ENCODE measurements at places on chromosomes 12 and 14.
A peak's percentile ranks its signal among the peaks of the same experiment; 100 is the strongest.

DNA sequence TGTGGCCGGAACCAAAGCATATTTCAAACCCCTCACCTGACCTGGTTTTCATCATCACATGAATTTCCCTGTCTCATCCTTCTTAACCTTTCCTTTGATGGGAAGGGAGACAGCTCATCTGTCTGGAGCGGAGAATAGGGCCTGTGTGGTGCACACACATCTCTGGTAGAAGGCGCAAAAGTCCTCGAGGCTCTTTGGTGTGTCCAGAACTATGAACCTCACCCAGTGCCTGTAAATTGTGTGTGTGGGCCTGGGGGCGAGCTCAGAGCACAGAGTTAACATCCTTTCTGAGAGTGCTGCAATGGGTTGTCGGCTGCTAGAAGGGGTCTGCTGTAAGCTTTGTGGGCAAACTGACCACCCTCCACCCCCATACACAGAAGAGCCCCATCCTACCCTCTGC lies 749 bp downstream of the GALNT6 start:
- DNase-seq = peak; percentile 20

- no peak for DNase-seq
Measured at GRCh38 chr12:25884920-25885234, 73.6 kb upstream of the RASSF8 start.

GRCh38 chr14:86852530-86852929 lies 1140.5 kb downstream of the GALC start:
- DNase-seq = no peak

- DNase-seq = no peak
Measured at GRCh38 chr14:101284711-101285110, 276.6 kb upstream of the DIO3 start.

DNA sequence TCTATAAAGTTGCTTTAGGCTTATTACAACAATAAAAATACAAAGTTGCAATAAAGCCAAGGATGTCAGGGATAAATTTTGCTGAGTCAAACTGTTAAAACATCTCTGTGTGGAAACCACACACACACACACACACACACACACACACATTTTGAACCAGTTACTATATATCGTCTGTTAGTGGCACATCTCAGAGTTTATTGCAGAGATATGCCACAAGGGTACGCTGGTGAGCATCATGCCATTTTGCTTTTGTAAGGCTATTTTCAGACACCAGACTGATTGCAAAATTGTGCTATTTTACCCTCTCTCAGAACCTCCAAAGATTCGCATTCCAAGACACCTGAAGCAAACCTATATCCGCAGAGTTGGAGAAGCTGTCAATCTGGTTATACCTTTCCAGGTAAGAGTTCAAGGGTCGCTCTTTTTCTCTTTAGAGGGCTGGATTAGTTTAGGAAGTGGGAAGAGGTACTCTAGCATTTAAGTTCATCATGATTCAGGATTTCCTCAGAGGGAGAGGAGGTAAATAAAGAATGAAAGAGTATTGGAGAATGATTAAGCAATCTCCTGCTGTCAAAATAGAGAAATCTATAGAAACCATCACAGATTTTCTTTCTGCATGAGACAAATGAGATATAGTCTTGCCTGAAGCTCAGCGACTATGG lies 27.3 kb upstream of the CHPT1 start:
- DNase-seq = no peak

DNA sequence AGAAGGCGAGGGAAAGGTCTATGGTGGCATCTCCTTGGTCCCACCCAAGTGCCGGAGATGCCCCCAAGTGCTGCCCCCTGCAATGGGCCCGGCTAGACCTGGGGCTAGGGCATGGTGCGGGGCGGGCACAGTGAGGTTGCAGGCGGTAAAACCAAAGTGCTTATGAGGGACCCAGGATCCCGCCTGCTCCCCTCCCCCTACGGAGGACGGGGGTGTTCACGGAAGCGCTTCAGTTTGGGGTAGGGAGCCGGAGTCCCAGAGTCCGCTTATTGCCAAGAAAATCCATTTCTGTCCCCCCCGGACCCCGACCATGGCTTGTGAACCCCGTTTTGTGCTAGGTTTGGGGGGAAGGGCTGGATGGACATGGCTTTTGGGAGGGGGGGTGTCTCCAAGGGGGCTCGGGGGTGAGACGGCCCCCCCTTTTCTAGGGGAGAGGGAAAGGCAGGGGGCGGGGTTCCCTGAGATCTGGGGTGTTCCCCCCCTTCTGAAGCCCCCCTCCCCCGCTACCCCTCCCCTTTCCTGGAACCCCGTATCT lies 5.4 kb upstream of the GPR84 start:
- DNase-seq = no peak

GRCh38 chr12:19932413-19932812 lies 435.9 kb upstream of the PDE3A start:
- no peak for DNase-seq

DNA sequence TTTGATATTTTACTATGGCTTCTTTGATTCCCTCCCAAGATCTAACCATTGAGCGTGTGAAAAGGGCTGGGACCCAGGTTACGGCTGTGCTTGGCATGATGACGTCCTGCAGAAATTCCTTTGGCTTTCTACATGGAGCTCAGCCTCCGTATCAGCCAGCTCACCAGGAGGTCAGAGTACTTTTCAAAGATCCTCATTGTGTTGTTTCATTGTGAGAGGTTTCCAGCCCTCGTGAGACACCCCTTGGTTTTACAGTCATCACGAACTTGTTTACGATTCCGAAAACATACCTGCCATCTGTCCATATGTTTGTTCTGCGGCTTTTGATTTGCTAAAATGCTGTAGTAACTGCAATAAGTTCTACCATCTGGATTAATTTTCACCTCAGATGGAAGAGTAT lies 453.1 kb downstream of the TMEM121 start:
- DNase-seq = no peak

GRCh38 chr12:664075-664778 lies 982 bp upstream of the NINJ2 start:
- no peak for DNase-seq

GRCh38 chr12:83827860-83828259 lies 1084.7 kb downstream of the SLC6A15 start:
- no peak for DNase-seq

- no peak for DNase-seq
Measured at GRCh38 chr12:113130457-113131135, 5.0 kb downstream of the RASAL1 start.

GRCh38 chr12:91179966-91180561 lies 2.6 kb downstream of the DCN start:
- no peak for DNase-seq

DNA sequence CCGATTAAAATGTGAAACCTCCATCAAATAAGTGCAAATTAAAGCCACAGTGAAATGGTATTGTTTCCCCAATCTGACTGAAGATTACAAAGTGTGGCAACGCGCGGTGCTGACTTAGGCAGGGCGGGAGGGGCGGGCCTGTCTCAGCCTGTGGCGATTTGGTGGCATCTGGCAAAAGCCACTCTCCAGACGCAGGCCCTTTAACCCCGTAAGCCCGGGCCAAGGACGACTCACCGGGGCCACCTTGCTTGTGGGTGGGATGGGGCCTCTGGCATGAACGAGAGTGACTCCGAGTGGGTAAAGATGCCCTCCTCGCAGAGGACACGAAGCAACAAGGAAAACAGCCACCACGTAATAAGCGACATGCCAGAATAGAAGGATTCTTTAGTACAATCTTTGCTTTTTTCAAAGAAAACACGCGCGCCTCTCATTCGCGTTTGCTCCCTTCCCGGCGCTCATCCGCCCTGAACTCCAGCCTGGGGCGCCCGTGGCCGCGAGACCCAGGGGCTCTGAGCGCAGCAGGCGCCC lies 815 bp downstream of the DEGS2 start:
- no peak for DNase-seq

DNA sequence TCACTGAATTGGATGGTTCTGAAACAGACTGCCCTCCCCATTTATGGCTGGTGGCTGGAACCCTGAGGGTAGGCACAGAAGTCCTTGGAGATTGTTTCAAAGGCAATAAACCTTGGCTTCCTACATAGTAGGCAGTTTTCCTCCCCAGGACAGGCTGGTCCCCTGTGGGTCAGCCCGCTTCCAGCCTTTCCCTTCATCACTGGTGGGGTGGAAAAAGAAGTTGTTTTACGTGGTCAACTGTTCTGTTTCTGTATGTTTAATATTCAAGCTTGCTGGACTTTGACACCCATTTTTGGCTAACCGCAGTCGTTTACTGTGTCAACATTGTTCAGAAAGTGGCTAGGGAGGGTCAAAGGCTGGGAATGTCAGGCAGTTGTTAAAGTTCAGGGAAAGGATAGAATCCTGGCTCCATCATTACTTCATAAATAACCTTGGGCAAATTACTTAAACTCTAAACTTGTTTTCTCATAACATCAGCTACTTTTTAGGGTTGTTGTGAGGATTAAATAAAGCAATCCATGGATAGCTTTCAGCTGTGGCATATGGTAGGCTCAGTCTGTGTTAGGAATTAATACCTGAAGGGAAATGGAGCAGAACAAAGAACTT lies 2.4 kb downstream of the KLHDC2 start:
- DNase-seq = no peak

DNA sequence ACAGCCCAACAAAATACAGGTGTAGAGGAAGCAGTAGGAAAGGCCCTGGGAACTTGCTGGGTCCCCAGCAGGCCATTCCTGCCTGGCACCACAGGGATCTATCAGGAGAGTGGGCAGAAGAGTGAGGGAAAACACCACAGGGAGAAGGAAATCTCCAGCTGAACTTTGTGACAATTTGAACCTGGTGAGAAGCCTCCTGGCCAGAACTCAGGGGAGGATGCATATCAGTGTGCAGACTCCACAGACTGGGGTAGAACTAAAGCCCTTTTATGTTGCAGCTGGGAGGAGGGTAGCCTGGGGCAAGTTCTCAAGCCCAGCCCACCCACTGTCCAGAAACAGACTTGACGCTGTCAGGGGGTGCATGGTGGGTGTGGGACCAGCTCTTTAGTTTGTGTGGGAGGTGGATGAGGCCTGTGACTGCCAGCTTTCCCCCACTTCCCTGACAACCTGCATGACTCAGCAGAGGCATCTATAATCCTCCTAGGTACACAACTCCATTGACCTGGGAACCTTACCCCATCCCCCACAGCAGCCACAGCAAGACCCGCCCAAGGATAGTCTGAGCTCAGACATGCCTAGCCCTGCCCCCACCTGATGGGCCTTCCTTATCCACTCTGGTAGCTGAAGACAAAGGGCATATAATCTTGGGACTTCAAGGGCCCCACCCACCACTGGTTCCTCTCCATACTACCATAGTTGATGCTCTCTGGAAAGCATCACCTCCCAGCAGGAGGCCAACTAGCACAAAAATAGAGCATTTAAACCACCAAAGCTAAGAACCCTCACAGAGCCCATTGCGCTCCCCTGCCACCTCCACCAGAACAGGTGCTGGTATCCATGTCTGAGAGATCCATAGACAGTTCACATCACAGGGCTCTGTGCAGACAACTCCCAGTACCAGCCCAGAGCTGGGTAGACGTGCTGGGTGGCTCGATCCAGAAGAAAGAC lies 28.9 kb downstream of the PNN start:
- no peak for DNase-seq

DNA sequence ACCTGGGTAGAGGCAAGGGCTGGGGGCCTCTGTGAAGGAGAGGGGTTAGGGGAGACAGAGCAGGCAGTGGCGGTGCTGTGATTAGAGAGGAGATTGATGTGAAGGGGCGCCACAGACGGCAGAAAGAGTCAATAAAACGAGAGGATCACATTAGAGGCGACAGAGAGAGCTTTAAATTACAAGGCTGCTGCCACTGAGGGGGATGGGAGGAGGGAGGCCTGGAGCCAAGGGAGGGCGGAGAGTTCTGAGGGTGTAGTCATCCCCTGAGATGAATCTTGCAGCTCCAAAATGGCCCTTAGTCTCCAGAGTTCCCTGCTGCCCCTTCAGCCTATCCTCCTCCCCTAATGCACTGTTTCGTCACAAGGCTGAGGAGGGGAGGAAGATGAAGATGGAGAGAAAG lies 12.8 kb downstream of the ZFHX2 start:
- DNase-seq = peak; percentile 37

GRCh38 chr14:106848330-106849121 lies 1322.1 kb downstream of the TMEM121 start:
- DNase-seq = no peak

DNA sequence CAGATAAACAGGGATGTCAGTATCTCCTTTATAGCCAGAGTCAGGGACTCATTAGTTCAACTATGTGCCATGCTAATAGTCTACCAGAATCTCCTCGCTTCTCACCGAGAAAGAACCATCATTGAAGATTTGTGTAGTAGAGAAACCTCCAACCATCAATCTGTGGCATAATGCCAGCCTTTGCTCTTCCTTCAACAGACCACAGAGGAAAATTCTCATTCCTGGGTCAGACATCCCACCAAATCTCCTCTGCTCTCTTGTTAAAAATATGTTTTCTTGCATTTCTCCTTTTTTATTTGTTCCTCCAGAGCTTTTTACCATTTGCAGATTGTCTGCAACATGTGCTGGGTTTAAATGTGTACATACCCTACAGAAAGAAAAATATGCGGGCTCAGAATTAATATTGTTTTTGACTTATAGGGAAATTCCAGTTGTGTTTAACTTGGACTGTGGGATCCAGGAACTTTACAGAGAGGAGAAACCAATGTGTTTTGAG lies 64.9 kb downstream of the LLPH start:
- DNase-seq = no peak

GRCh38 chr14:104288272-104288671 lies 149.9 kb downstream of the KIF26A start:
- DNase-seq = no peak

- peak; percentile 75 for DNase-seq
Measured at GRCh38 chr12:53952335-53952694, 2.4 kb upstream of the HOXC12 start.

- no peak for DNase-seq
Measured at GRCh38 chr12:111978545-111978944, 34.4 kb downstream of the TMEM116 start.

DNA sequence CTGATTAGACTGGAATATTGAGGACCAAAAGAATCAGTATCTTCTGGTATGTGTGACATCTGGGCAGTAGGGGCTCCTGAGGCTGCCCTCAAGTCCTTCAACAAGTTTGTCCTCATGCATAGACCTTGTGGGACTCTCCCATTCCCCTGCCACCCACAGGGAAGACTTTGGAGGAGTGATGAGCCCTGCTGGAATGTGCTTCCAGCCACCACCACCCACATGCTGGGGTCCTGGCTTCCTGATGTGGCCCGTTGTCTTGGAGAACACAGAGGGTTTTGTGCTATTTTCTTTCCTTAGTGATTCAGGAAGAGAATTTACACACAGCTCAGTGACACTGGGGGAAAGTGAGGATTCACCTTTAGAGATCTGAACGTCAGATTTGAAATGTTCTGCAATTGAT lies 29.2 kb upstream of the SEL1L start:
- DNase-seq = no peak

DNA sequence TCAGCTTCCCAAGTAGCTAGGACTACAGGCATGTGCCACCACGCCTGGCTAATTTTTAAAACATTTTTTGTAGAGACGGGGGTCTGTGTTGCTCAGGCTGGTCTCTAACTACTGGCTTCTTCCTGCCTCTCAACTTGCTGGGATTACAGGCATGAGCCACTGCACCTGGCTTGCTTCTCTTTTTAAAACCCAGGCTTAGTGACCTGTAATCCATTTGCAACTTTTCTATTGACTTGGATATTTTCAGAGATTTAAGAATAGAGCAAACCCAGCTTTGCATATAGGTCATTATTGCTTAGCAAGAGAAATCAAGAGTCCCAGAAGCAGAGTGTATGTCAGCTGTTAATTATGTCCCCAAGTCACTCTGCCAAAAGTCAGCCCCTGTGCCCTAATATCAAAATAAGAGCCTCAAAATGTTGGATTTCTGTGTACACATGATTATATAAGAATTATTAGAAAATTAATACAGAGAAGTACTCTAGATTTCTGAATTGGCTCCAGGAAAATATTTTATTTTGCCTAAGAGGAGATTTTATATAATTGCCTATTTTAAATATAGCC lies 24.9 kb downstream of the TCP11L2 start:
- DNase-seq = no peak
